ENCODE measurements at places on chromosomes 7 and 10.

- DNase-seq = no peak
These were observed 413.1 kb upstream of the AUTS2 start for GRCh38 chr7:69185170-69185569.

DNA sequence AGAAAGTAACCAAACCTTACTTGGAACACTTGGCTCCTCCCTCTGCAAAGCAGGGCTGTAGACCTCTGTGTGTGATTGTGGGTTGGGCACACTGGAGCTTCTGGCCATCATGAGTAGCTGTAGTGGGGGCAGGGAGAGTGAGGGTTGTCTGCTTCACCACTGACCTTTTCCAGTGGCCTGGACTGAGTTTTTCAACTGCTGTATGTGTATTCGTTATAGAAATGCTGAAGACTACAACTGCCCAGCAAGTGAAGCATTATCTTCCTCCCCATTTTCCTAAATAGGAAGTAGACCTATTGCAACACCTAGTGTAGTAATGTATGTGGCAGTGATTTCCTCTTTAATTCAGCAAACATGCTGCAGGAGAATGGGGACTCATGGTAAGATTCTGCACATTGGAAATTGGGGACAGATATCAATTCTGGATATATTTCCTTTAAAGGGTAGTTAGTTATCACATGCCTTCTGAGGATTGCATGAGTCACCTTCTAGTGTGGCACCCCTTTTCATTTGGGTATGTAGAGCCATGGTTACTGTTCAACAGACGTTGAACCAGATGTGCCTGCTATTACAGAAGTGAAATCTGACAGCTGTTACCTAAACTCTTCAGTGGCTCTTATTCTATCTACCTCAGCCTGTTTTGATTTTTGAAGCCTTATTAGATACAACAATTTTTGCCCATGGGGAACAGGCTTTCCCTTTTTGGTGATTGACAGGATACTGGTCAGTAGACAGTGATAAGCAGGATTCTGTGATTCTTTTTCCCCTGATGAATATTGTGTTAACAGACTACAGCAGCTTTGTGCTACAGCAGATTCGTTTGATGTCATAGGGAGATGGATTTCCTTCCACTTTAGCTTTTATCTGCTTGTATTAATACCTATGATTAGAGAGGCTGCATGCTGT is 130.9 kb downstream of the SND1 start:
- no peak for DNase-seq

GRCh38 chr7:130070861-130071622 is 708 bp downstream of the KLHDC10 start:
- DNase-seq = no peak

- no peak for DNase-seq
These were observed 262.2 kb downstream of the GLRX3 start for GRCh38 chr10:130398090-130398994.

DNA sequence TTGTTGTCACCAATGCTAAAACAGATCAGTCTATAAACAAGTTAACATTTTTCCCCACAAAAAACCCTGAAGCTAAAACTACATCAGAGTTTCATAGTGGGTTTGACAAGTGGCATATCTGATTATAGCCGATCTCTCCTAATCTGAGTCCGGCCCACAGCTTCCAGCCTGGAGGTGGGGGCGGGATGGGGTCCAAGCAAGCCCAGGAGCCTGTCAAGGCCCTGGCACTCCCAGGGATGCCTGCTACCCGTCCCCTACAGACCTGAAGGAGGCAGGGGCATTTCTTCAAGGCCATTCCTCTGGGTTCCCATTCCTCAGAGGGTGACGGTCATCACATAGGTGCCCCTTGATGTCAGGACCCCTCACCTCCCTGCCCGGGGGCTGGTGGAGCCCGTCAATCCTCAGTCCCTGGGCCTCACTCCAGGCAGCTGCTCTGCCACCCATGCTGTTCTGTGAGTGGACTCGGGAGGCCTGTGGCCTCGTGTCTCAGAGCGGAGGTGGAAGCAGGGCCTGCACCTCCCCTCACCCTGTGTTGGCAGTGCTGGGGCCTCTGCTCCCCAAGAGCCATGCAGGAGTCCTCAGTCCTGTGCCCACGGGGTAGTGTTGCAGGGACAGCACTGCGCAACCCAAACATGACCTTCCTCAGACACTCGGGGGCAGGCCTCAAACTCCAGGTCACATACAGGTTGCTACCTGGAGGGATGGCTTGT is 8.8 kb downstream of the DPYSL4 start:
- DNase-seq = peak; percentile 18

- no peak for DNase-seq
These were observed 24.4 kb downstream of the TSPAN12 start for GRCh38 chr7:120833546-120833945.

- DNase-seq = no peak
These were observed 14.9 kb downstream of the DLG5 start for GRCh38 chr10:77911535-77912123.

- DNase-seq = peak; percentile 93
These were observed at the start of the genes BUD23 and DNAJC30 for GRCh38 chr7:73683056-73683787. TSS of gene BUD23 (plus strand) at chr7:73683597. CDS start at chr7:73683626, 29 bp downstream. TSS of gene DNAJC30 (minus strand) at chr7:73683453. CDS start at chr7:73683423, 30 bp downstream.

GRCh38 chr10:103856797-103857170 is 1.4 kb upstream of the SH3PXD2A start:
- DNase-seq = no peak

GRCh38 chr10:35770817-35771355 is 128.8 kb upstream of the FZD8 start:
- DNase-seq = no peak

- peak; percentile 89 for DNase-seq
These were observed 89.2 kb downstream of the PAXIP1 start for GRCh38 chr7:154913638-154914307.

- no peak for DNase-seq
These were observed 474.5 kb upstream of the PODXL start for GRCh38 chr7:132030883-132031282.

DNA sequence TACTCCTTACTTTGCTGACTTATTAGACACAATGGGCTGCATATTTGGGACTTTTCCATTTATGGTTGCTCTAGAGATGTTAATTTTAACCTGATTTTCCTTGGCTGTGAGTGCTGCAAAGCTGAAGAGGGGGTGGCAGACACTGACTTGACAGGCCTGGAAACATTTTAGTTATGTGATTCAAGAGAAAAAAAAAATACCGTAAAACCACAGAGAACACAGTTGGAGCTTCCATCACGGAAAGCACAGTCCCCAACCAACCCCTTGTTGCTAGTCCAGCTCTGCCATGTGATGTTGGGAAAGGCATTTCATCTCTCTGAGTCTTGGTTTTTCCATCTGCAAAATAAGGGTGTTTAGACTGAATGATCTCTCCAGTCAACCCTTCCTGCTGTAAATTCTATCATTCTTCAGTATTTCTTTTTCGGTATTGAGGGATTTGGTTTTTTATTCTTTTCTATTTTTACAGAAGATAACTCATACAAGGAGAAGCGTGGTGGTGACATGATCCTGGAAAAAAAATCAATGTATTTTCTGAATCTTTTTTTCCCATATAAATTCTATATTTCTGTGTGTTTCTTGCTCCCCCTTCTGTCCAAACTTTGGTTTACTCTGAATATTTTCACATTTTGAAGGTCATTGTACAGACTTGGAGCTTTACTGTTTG is 246.1 kb downstream of the REEP3 start:
- DNase-seq = no peak

All from natural killer cell treated with Interleukin-12 subunit alpha and Interleukin-12 subunit beta and Interleukin-15 and Interleukin-18, amount 100 ng/mL, for 72 hours (primary cell).